Stimulated activated CD4-positive, alpha-beta T cell treated with anti-CD3 and anti-CD28 coated beads, Interleukin-4, amount 100 ng/mL, for 48 hours (primary cell): ENCODE measurements at places on chromosomes 12 and 14.

DNA sequence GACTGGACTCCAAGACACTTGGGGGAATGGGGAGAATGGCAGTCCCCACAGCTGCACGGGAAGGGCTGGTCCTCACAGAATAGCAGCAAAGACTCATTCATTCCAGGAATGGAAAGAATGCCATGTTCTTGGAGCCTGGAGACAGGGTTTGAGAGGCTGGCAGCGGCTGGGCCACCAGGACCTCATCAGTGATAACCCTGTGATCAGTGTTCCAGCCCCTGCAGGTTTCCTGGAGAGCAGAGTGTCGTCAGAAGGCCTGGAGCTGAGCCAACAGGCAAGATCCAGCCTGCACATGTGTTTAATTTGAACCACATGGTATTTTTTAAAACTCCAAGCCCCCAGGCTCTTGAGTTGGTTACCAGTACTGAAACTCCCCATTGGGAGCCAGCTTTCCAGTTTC, 11.3 kb downstream of the BDKRB1 start:
- no peak for DNase-seq

- no peak for DNase-seq
Observed at GRCh38 chr14:21215879-21216251, 53.4 kb downstream of the HNRNPC start.

DNA sequence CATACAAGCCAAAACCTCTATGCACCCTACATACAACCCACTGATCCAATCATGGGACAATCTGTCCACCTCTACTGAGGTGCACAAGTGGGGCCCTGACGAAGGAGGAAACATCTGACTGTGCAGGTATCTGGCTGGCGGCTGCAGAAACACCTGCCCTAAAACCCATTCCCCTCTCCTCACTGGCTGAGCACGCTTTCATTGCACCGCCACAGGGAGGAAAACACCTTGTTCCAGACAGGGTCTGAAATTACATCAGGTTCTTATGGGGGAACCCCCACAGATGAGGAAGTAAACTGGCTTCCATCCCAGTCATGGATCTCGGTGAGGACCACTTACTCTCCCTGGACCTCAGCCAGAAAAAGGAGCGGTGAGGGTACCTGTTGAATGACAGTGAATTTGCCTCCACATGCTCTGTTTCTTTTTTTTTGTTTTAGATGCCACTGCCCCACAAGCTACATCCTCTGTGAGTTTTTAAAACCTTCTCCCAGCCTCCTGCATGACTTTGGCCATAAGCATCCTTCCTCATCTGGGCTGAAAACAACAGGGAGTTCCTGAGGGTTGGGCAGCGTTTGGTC, 23.8 kb upstream of the DGLUCY start:
- no peak for DNase-seq

- DNase-seq: no peak
Observed at GRCh38 chr12:52496590-52497071, 3.6 kb upstream of the KRT6A start.
